EH (cell line): ENCODE measurements at places on chromosomes 13 and 19.

GRCh38 chr19:51751655-51752054 lies at the start of gene FPR1:
FPR1 (minus strand) TSS chr19:51751878; CDS start chr19:51746994, 4,884 bp downstream.
- DNase-seq, result no peak

- DNase-seq, result no peak
Measured at GRCh38 chr13:38871275-38871674, 119.4 kb downstream of the STOML3 start.

DNA sequence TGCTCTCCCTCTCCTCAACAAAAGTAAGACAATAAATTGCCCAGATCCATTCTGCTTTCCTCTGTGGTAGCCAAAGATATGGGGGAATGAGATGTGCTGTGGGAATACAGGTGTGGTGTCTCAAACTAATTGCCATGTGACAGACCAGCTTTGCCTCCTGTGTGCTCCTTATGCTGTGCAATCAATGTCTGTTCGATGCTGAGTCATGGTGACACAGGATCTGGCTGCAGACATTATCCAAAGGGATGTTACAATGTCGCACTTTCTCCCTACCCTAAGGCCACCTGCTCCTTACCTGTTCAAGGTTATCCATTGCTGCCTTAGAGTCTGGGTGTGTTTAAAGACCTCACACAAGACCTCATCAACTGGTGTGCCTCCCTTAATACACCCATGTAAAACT lies 32.5 kb downstream of the FGF14 start:
- DNase-seq, result no peak

- DNase-seq, result no peak
Measured at GRCh38 chr13:32736648-32737047, 150.4 kb downstream of the PDS5B start.

DNA sequence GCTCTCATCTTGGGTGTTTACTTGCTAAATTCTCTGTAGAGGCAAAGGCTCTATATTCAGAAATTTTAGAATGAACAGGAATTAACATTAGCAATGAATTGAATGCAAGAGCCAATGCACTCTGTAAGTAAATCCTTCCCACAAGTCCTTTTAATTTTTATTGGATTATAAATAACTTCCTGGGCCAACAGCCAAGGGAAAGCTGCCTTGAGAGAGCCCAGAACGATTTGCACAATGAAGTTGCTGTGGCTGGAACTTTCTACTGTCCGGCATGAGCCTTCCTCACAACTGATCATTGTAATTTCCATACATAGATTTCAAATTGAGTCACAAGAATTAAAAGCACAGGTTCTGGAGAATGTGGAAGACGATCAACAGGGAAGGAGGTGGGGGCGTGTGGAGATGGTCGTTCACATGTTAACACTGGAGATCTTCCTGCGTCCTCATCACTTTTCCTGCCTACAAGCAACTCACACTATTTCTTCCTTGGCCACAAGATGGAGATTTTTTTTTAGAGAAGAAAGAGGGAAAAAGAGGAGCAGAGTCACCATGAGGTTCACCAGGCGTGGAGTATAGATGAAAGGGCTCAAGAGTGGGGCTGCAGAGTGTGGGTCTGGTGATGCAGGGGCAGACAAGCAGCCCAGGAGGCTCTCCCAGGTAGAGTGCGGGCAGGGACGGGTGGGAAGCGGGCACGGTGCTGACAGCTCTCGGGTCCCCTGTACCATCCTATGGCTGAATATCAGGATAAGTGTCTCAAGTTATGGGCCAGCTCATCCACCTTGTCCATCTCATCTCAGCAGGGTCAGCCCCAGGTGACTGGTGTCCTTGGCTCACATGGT lies 110.7 kb downstream of the SOX1 start:
- DNase-seq, result no peak

GRCh38 chr13:47499358-47500150 lies 501.5 kb downstream of the SUCLA2 start:
- DNase-seq, result peak; percentile 89

- DNase-seq, result peak; percentile 12
Measured at GRCh38 chr13:39023761-39024160, 14.1 kb downstream of the PROSER1 start.

DNA sequence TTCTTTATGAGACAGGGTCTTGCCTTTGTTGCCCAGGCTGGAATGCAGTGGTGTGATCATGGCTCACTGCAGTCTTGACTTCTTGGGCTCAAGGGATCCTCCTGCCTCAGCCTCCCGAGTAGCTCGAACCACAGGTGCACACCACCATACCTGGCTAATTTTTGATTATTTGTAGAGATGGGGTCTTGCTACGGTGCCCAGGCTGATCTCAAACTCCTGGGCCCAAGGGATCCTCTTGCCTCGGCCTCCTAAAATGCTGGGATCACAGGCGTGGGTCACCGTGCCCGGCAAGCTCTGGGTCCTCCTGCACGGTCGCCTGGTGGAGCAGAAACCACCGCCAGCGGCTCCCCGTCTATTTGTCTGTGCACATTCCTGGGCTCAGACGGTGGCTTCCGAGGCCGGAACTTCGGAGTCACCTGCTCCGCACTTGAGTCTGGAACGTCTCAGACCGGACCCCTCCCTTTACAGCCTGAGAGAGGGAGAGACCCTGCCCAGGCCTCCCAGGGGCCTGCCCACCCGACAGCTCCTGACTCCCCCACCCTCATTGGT lies 22.2 kb downstream of the EFNA2 start:
- DNase-seq, result no peak

GRCh38 chr19:44867578-44867977 lies 21.5 kb downstream of the NECTIN2 start:
- DNase-seq, result no peak

GRCh38 chr19:32611161-32611560 lies 30.2 kb downstream of the PDCD5 start:
- DNase-seq, result no peak

DNA sequence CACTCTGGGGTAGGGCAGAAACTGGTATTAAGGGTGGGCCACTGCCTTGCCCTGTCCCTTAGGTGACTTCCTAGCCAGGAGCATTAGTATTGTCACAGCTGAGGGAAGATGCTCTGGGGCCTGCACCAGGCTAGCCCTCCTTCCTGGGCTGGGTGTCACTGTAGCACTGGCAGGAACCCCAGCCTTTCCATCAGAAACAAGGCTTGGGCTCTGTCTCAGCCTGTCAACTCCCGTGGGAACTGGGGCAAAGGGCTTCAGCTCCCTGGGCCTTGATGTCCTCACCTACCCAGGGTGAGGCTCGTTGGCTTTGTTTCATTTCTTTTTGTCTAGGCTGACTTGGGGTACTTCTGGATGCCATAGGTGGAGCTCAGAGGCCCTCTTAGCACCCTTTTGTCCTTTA lies 18.0 kb downstream of the PAF1 start:
- peak; percentile 69 for DNase-seq

GRCh38 chr19:16067205-16067938 lies 8.9 kb upstream of the TPM4 start:
- DNase-seq, result peak; percentile 89

DNA sequence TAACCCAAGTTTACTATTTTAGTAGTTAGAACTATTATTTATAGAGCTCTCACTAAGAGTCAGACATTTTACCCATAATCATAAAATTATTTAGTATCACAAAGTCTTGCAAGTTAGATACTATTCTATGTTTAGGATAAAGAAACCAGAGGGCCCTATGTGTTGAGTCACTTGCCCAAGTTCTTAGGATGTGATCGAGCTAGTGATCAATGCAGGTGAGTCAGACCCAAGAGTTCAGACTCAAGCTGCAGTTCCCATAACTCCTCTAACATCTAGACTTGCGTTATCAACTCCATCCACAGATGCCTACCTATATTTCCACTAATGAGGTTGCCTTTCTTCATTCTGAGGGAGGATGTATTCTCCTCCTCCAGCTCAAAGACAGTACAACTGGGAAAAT lies 53.8 kb downstream of the DACH1 start:
- DNase-seq, result no peak

- DNase-seq, result no peak
Measured at GRCh38 chr13:83906240-83906820, 24.1 kb upstream of the SLITRK1 start.

- peak; percentile 35 for DNase-seq
Measured at GRCh38 chr19:47032171-47032811, 12.7 kb downstream of the NPAS1 start.

DNA sequence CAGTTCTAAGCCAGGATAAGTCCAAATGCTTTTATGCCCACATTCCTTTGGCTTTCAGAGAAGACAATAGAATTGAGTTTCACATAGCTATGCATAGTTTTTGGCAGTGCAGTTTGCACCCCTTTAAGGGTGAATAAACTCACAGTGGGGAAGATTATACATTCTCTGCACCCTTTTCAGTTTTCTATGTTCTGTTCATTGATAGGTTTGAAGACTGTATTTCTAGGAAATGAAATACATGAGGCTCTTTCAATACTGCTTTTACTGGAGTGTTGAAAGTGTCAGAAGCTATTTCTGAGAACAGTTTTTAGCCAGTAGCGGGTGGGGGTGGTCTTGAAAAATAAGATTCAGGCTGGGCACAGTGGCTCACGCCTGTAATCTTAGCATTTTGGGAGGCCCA lies 46.2 kb downstream of the IPO5 start:
- no peak for DNase-seq

DNA sequence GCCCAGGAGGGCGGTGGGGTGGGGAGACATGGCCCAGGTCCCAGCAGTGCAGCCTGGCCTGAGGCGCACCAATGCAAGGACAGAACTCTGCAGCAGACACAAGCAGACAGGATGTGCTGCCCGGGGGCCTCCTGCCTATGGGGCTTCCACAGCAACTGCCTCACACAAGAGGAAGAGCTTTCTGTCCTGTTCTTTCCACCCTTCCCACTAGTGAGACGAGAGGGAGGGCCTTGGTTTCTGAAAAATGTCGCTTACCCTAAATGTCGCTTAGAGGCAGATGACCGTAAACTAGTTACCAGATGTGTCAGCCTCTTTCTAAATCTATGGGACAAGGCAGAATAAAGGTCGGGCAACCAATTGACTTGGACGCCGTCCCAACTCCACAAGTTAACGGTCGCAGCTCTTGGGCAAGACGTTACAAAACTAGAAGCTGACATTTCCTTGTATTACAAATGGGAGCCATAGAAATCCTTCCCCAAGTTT lies at the start of gene LAIR1:
TSS of gene LAIR1 (minus strand) at position 157 of the 483 bp plus-strand sequence. CDS start at position 30, 127 bp downstream.
- no peak for DNase-seq

GRCh38 chr19:1008268-1009040 lies 8.2 kb downstream of the GRIN3B start:
- DNase-seq, result no peak

GRCh38 chr13:33617055-33617454 lies 200.9 kb upstream of the RFC3 start:
- DNase-seq, result no peak

DNA sequence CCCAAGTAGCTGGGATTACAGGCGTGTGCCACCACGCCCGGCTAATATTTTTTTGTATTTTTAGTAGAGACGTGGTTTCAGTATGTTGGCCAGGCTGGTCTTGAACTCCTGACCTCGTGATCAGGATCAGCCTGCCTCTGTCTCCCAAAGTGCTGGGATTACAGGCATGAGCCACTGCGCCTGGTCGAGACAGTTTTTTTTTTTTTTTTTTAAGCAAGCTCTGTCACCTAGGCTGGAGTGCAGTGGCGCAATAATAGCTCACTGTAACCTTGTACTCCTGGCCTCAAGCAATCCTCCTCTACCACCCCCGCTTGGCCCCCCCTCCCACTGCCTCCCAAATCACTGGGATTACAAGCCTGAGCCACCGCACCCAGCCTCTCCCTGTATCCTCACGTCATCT lies 6.4 kb upstream of the MAP2K7 start:
- DNase-seq, result no peak

- DNase-seq, result peak; percentile 20
Measured at GRCh38 chr13:36453516-36453915, 21.2 kb downstream of the CCNA1 start.

DNA sequence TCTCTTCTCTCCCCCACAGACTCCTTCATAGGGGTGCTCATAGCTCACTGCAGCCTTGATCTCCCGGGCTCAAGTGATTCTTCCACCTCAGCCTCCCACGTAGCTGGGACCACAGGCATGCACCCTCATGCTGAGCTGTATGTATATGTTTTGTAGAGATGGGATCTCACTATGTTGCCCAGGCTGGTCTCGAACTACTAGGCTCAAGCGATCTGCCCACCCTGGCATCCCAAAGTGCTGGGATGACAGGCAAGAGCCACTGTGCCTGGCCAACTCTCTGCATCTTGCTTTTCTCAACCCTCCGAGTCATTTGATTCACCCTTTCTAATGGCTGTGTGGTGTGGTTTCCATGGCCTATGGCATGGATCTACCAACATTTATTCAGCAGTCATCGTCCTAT lies 10.1 kb upstream of the IRGC start:
- DNase-seq, result no peak

GRCh38 chr19:38769635-38770211 lies 3.6 kb downstream of the LGALS7 start:
- DNase-seq, result peak; percentile 72

GRCh38 chr19:30629086-30629485 lies 256.9 kb downstream of the ZNF536 start:
- DNase-seq, result no peak

GRCh38 chr19:49588365-49589122 lies 2.4 kb upstream of the PRR12 start:
- no peak for DNase-seq

DNA sequence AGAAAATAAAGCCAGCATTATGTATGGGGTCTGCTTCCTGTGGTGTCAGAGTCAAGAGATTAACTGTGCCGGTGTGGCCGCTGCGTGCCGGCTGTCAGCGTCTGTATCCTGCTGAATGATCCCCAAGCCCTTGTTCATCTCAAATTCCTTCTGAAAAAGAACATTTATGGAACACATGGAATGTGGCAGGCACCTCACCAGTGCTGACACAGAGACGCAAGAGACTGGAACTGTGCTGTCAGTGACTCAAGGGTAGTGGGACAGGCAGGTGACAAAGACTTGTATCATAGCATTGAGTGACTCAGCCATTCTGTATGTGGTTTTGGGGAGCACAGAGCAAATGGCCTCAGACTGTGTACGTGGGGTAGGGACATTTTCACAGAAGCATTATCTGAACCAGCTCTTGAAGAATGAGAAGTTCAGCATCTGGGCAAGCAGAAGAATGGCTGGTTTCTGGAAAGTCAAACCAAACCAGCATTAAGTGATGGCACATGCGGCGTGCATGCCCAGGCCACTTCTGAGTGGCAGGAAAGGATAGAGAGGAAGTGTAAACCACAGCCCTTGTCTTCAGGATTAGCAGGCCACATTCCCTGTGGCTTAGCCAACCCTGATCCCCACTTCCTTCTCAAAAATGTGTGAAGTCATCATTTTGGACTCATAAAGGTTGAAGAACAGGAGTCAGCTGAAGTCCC lies 54.0 kb upstream of the IRS2 start:
- DNase-seq, result peak; percentile 86

GRCh38 chr13:82506805-82507414 lies 1375.4 kb downstream of the SLITRK1 start:
- DNase-seq, result no peak

GRCh38 chr13:22161871-22162270 lies 491.0 kb downstream of the FGF9 start:
- no peak for DNase-seq
